ENCODE measurements at places on chromosomes 12 and 14.

- DNase-seq, result no peak
Observed at GRCh38 chr14:90381011-90381786, 15.6 kb upstream of the CALM1 start.

- no peak for DNase-seq
Observed at GRCh38 chr12:95731519-95731958, 59.0 kb downstream of the NTN4 start.

GRCh38 chr12:110824342-110824741, 22.4 kb upstream of the CCDC63 start:
- no peak for DNase-seq

DNA sequence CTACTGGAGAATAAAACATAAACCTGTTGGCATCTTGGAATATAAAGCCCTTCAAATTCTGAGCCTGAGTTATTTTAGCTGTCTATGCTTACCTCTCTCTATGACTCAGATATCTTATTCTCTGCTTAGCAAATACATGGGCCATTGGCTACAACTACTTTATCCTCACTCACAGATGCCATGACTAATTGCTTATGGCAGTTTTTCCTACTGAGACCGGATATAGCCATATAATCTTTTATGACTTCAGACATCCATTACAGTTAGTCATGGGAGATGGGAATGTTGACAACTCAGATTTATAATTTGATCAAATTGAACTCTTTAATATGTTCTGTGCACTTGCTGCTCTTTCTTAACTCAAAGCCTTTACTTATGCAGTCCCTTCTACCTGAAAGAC, 502.4 kb upstream of the ATP2B1 start:
- no peak for DNase-seq

DNA sequence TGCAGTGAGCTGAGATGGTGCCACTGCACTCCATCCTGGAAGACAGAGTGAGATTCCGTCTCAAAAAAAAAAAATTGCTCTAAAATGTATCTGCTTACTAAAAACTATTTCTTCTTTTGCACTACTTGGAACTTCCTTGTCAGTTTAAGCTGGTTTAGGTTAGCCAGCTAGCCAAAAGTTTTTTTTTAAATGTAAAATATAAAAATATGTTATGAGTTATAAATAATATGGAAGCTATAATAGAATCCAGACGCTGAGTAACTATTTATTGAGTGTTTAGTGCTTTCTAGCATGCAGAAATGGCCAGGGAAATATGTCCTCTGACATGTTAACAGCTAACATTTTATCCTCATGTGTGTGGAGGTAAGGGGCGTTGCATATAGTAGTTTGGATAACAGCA, 85.6 kb downstream of the PLEKHA5 start:
- DNase-seq, result no peak

DNA sequence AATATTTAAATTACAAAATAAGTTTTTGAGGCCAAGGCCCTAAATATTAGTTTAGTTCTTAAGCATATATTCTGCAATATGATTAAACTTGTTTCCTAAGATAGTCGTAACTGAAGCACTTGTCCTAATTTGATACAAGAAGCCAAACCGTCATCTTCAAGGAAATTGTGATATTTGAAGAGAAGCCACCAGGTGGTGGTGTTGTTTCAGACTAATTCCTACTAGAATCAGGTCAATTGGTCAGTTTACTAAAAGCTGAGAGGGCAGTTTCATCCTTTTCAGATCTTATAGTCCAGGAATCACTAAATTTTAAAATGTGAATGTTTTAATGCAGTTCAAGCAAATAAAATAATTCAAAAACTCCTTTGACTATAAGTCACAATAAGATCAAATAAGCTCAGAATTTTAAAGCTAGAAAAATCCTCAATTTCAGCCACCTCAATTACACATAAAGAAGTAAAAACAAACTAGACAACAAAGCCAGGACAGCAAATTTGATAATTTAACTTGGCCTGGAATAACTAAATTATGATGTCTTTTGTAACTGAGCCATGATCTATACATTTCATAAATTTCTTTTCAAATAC, 7.1 kb upstream of the ARL1 start:
- no peak for DNase-seq

- no peak for DNase-seq
Observed at GRCh38 chr12:108133482-108133881, 4.4 kb downstream of the WSCD2 start.

DNA sequence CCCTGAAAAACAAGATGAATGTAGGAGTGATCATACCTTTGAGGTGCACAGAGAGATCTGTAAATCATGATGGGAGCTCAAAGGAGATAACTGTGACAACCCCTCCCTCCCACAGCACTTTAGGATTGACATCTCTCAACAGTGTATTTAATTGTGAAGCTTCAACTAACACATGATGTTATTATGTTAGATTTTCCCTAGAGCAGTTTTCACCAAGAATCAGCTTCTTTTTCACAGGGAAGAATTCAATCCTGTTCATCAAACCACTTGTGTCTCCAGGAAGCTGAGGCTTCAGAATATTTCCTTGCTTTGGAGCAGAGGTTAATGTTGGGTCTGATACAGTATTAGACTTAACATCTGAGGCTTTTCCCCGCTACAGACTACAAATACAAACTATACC, 11.8 kb downstream of the RPS6KA5 start:
- no peak for DNase-seq

DNA sequence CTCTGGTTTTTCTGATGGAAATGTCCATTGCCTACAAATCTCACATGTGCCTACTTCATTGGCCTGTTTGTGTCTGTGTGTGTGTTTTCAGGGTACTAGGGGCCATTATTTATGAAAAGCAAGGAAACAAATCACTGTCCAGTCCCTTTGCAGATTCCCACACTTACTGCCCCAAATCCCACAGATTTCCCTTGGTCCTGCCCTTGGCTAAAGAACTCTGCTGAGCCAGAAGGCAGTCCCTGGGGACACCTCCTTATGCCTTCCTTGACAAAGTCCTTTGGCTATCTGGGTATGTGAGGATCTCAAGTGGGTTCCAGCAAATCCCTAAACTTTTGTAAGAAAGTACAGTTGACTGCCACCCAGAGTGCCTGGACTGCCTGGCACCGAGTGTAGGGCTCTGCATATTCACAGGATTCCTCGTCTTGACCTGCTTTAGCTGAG, 388.1 kb downstream of the BCAT1 start:
- no peak for DNase-seq

DNA sequence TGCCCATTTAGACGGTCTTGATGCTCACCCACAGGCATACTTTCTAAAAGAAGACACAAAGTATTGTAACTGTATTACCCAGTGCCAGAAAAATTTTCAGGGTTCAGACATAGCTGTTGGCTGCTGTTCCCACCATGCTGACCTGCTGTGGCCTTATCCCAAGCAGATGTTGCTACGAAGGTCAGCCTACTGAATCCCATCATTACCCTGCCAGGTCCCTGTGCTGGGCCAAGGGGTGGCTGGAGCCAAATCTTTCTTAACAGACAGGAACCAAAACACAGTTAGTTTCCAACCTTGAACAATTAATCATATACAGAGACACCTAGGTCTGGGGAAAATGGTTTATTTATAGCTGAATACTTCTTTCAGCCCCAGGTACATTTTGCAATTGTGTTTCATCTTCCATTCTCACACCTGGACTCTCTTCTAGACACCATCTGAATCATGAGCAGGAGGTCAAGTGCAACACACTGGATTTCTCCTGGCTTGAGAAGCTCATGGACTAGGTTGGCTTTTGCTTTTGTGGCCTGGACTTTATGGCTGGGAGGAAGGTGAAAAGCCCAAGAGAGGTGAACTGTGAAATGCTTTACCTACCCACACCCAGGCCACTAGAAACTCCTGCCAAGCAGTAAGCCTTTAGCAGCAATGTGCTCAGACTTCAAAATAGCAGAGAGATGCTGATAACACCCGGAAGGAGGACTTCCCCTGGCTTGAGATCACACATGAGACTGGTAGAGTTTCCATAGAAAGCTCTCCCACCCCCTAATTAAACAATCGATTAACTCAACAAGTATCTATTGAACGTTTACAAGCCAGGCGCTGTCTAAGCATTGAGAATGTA, 150.1 kb downstream of the SUDS3 start:
- no peak for DNase-seq

GRCh38 chr12:112005419-112006395, 7.3 kb downstream of the TMEM116 start:
- DNase-seq, result no peak

GRCh38 chr12:18158774-18159557, 69.0 kb upstream of the RERGL start:
- no peak for DNase-seq

DNA sequence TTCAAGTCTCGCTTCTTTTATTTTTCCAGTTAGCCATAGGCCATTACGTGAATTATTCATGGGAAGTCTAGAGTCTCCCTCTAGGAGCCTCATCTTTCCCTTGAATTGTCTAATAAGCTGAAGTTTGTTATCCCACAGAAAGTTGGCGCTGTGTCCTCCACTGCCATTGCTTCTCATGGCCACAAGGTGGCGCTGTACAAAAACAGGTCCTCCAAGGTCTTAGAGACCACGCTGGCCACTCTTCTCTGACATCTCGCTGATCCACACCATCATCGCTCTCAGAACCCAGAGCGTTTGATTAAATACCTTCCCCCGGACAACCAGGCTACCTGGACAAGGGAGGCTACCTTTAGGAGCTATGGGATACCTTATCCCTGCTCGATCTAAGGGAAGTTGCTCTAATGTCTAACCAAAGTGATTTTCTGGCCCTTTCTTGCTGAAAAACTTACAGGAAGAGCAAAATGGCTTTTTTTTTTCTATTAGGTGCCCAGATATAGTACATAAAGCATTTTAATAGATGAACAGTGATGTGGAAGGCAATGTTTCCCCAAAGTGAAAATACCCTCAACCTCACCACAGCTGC, 110.0 kb downstream of the CCDC60 start:
- no peak for DNase-seq

- no peak for DNase-seq
Observed at GRCh38 chr14:63032641-63033040, 12.6 kb downstream of the KCNH5 start.

All from activated gamma-delta T cell (primary cell).